ENCODE measurements at places on chromosomes 13 and 19.

DNA sequence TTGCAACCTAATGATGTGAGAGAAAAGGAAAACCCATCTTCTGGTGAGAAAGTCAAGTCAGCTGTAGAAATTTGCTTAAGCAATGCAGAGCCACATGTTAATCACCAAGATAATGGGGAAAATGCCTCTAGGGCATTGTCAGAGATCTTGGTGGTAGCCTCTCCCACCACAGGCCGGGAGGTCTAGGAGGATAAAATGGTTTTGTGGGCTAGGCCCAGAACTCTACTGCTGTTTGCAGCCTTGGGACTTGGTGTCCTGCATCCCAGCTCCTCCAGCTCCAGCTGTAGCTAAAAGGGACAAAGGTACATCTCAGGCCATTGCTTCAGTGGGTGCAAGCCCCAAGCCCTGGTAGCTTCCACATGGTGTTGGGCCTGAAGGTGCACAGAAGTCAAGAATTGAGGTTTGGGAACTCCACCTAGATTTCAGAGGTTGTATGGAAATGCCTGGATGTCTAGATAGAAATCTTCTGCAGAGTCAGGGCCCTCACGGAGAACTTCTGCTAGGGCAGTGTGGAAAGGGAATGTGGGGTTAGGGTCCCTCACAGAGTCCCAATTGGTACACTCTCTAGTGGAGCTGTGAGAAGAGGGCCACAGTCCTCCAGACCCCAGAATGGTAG is 382.2 kb upstream of the KLHL1 start:
- DNase-seq: no peak

- no peak for DNase-seq
Observed at GRCh38 chr19:35154525-35155406, at the start of gene FXYD5. TSS of gene FXYD5 (plus strand) at chr19:35154735. CDS start at chr19:35155551, 816 bp downstream.

DNA sequence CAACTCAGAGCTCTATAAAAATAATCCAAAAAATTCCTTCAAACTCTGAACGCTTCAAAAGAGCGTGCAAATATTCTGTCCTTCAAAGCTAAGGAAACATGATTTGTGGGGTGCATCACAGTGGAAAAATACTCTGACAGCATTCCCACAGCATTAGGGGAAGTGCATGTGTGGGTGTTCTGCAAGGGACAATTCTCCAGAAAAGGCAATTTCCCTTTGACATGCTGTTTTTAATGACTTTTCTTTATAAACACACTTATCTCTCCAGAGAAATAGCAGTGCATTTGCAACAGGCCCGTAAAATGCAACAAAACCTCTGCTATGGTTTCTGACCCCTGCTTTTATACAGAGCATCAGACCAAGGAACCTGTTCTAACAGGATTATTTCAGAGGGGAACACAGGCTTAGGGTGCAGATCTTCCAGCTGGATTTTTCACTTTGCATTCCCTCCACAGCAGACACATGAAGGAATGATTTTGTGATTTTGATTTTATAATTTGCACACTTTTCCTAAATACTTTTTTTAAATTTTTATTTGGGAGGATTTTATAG is 42.6 kb downstream of the KL start:
- DNase-seq: no peak

- DNase-seq: peak; percentile 2
Observed at GRCh38 chr13:70568571-70568970, 460.3 kb upstream of the KLHL1 start.

DNA sequence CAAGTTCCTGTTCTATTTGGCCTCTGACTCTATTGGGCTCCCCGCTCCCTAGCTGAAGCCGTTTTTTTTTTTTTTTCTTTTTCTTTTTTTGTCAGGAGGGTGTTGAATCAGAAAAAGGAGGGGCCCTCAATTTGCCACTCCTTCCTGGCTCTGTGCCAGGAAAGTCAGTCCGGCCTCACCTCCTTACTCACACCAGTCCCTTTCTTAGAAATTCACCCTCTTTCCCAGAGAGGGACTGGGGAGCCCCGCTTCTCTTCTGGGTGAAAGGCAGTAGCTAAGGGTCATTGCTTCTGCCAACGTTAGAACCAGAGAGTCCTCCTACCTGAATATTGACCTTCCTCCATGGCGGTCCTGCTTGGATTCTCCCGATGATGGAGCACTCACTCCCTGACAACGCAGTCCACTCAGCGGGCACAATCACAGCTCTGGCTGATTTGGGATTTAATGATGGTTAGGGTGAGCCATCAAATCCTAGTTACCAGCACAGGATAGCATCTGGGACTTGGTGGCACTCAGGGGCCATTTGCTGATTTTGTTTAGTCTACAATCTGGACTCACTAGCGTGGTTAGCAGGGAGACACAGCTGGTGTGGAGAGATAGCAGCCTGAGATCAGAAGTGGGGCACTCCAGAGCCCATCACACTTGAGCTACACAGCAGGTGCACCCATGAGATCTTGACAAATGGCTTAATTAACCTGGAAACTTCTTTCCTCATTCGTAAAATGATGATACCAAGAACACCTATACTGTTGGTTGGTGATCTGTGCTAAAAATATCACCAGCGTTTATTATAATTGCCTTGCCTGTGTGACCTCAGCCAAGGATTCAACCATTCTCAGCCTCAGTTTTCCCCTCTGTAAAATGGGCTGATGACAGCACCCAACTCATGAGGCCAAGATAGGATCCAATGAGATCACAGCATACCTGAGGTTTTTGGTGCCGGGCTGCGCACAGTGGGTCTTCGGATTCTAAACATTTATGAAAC is 2.2 kb downstream of the FCER2 start:
- DNase-seq: peak; percentile 14

GRCh38 chr19:54302257-54302656 is 10.7 kb downstream of the LILRA5 start:
- DNase-seq: no peak

GRCh38 chr19:58546019-58546530 is 2.2 kb downstream of the TRIM28 start:
- DNase-seq: no peak

- DNase-seq: no peak
Observed at GRCh38 chr13:111604097-111604496, 283.7 kb downstream of the TEX29 start.

- no peak for DNase-seq
Observed at GRCh38 chr13:24085662-24086061, 74.9 kb upstream of the SPATA13 start.

GRCh38 chr13:96968027-96968426 is 26.2 kb downstream of the OXGR1 start:
- DNase-seq: no peak

DNA sequence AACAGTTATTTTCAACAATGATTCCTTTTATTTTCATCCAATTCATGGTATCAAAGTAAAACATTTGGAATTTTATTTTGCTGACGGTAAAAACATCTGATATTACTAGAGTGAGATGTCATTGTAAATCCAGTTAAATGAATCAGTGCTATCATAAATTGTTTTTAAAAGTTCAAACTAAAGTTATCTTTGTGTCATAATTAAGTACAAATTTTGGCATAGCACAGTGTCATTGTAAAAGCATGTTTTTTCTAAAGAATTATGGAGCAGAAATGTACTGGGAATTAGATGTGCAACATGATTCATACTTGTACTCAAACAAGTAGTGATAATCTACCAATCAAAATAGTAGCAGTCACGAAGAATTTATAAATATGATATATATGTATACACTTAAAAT is 92.8 kb downstream of the FAM216B start:
- DNase-seq: no peak

DNA sequence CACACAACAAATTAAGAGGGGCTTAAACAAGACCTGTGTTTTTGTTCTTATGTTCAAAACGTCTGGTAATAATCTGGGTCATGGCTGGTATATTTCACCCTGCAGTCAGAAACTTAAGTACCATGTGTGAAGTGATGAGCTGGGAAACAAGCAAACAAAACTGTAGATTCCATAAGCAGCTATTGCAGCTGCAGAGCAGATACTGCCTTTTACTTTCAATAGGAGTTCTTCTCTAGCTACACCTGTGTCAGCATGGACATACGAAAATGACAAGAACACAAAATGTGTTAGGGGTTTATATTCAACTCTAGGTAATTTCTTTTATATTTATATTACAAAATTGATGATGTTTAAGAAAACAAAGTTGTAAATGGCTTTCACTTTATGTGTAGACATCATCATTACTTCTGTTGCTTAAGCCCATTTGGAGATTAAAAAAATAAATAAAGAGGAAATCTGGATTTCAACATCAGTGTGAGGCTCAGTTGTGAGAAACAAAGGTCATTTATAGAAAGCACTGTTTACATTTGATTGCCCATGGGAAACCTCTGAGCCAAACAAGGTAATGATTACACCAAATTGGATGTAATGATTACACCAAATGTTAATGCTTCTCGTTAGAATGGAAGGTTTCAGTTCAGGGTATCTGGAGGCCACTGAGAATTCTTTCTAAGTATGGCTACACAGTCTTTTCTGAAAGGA is 451.0 kb upstream of the SLC10A2 start:
- DNase-seq: no peak

GRCh38 chr13:32126278-32126677 is 94.7 kb downstream of the FRY start:
- no peak for DNase-seq

- DNase-seq: peak; percentile 67
Observed at GRCh38 chr19:1236576-1236975, 1.2 kb downstream of the CBARP start.

DNA sequence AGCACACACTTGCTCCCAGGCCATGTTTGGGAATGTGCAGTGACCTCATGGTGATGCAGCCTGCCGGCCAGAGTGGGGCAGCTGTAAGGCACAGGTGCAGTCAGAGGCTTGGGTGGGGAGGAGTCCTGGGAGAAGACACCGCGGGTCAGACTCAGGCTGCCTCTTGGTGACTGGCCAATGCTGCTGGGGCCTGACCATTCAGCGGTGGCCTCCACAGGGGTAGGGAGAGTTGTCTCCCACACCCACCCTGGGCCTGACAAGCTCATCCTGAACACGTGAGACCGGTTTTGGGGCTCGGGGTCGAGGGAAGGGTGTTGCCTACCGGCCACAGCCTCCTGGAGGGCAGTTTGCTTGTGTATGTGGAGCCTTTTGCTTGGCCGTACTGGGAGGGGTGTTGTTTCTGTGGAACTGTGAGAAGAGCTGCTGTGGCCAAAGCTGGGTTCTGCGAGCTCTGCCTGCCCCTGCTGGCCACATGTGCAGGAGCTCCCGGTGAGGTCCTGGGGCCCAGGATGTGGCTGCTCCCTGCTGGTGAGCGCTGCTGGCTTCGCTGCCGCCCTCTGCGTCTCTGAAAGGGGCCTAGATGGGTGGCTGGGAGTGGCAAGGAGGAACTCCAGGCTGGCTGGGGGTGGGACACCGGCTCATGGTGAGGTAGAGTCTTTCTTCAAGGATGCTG is 22.1 kb downstream of the UPF1 start:
- no peak for DNase-seq

GRCh38 chr19:29694669-29695627 is 20.1 kb downstream of the C19orf12 start:
- peak; percentile 57 for DNase-seq

DNA sequence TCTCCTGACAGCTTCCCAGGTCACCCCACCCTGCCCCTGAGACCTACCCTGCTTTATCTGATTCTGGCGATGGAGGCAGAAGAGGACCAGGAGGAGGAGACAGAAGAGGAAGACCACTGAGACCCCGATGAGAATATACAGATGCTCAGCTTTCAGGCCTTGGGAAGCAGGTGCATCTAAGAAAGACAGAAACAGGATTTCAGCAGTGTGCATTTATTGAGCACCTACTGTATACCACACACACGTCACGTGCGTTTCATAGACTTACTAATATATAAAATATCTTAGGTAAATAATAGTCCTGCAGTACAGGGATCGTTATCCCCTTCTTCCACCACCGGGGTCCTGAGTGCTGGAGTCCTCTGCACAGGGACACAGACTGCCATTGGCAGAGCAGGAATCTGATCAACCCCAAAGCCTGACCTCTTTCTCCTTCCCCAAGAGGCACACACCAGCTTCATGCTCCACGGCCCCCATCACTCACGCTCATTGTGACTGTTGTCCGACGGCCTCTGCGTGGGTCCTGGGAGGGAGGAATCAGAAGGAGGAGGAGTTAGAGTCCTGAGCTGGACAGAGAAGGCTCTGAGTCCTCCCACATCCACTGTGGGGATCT is 8.2 kb downstream of the LAIR1 start:
- no peak for DNase-seq

- no peak for DNase-seq
Observed at GRCh38 chr19:50812474-50812873, 11.1 kb downstream of the KLK1 start.

GRCh38 chr19:31255174-31255799 is 93.9 kb downstream of the TSHZ3 start:
- DNase-seq: no peak

GRCh38 chr19:46717716-46718143 is 816 bp upstream of the PRKD2 start:
- no peak for DNase-seq

DNA sequence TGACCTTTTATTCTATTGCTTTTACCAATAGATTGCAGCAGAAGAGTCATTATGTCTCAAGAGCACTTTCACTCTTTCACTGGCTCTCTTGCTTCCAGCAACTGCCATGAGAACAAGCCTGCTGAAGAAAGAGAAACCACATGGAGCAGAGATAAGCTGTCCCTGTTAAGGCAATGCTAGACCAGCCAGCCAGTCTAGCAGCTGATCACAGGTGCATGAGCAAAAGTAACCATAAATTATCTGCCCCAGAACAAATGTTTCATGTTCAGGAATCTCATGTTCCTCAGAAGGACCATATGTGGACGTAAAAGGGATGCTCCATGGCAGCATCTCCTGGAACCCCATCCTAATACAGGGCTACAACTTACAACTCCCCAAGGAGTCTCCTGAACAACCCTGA is 20.4 kb upstream of the DCLK1 start:
- no peak for DNase-seq

GRCh38 chr19:54439174-54439851 is 9.7 kb upstream of the LENG8 start:
- peak; percentile 37 for DNase-seq

DNA sequence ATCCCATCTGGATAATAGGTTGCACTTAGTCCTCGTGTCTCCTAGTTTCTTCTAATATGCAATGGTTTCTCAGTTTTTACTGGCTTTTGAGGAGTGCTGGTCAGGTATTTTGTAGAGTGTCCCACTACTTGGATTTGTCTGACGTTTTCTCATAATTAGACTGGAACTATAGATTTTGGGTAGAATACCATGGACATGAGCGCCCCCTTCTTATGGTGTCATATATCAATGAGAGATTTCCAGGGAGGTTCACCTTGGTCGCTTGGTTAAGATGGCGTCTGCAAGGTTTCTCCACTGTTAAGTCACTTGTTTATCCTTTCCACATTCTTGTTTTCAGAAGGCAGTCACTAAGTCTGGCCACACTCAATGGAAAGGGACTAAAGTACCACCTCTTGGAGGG is 6.7 kb downstream of the SOHLH2 start:
- DNase-seq: no peak

DNA sequence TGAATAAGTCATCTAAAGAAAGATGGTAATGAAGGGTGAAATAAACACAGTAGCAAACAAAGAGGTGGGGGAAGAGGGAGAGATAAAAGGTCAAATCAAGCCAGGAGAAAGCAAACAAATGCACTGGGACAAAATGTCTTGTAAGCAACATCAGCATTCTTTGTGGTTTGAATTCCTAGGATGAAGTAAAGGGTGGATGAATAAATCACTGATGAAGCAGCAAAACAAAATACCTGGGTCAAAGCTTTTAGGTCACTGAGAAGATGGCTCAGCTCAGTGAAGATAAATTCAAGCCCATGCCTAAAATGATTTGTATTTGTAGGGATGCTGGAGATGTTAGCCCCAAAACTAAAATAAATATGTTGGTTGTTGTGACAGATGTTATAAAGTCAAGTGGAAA is 86.5 kb upstream of the FBXL3 start:
- DNase-seq: no peak

GRCh38 chr13:32824675-32825074 is 191.5 kb upstream of the KL start:
- DNase-seq: no peak

- no peak for DNase-seq
Observed at GRCh38 chr13:112724788-112725345, 35.0 kb downstream of the ATP11A start.

All from NCI-H2171 (cell line).